A172 (cell line): ENCODE measurements at places on chromosomes 1 and 21. TPM values are rescaled to one million over a fixed set of nuclear protein-coding genes. Genes with fewer than 3 reads are reported as not detected.

The GLUL gene
- 94.3 and 117 TPM in 2 replicates for total RNA-seq

The VPS26C gene
- total RNA-seq = 68.1 and 93.2 TPM in 2 replicates

The EFNA4 gene
- total RNA-seq = 20.3 and 21.7 TPM in 2 replicates

The C1orf115 gene
- 0.74 and 1.2 TPM in 2 replicates for total RNA-seq

The XCL1 gene
- not detected in 2 replicates for total RNA-seq

The S100A7 gene
- not detected in 2 replicates for total RNA-seq

The TMEM240 gene
- total RNA-seq = not detected in 2 replicates

The CELA2A gene
- not detected in 2 replicates for total RNA-seq

The PLA2G2F gene
- total RNA-seq = not detected in 2 replicates

The S100A7A gene
- total RNA-seq = not detected in 2 replicates

The RAB3B gene
- total RNA-seq = 7.4 and 9.0 TPM in 2 replicates

The C8A gene
- total RNA-seq = not detected in 2 replicates

The ICOSLG gene
- 1.2 and 1.8 TPM in 2 replicates for total RNA-seq

The ACADM gene
- 27.6 and 33.6 TPM in 2 replicates for total RNA-seq

The PGLYRP3 gene
- not detected in 2 replicates for total RNA-seq

The CELA3B gene
- not detected in 2 replicates for total RNA-seq

The RAB25 gene
- 0.12 TPM in 1 of 2 replicates, not detected in the other for total RNA-seq

The HTR1D gene
- total RNA-seq = 4.4 and 4.6 TPM in 2 replicates

The CHIA gene
- total RNA-seq = not detected in 2 replicates

The CEP350 gene
- 30.3 and 46.0 TPM in 2 replicates for total RNA-seq

The FAM131C gene
- 1.1 and 1.8 TPM in 2 replicates for total RNA-seq

The ERG gene
- total RNA-seq = 0.05 TPM in 1 of 2 replicates, not detected in the other

The PLPPR4 gene
- total RNA-seq = 0.29 and 0.57 TPM in 2 replicates

The UBL4B gene
- 0.83 TPM in 1 of 2 replicates, not detected in the other for total RNA-seq

The ADGRB2 gene
- 11.3 and 20.9 TPM in 2 replicates for total RNA-seq

The SIM2 gene
- 0.86 and 5.1 TPM in 2 replicates for total RNA-seq

The LRRC53 gene
- total RNA-seq = not detected in 2 replicates

The TTC34 gene
- total RNA-seq = 0.07 TPM in 1 of 2 replicates, not detected in the other

The RCC2 gene
- total RNA-seq = 37.6 and 43.6 TPM in 2 replicates

The AADACL3 gene
- not detected in 2 replicates for total RNA-seq

The ZBTB21 gene
- 13.6 and 15.2 TPM in 2 replicates for total RNA-seq

The OPTC gene
- total RNA-seq = not detected in 2 replicates

The EIF4G3 gene
- 16.5 and 23.2 TPM in 2 replicates for total RNA-seq

The TCEA3 gene
- total RNA-seq = 0.89 TPM in 1 of 2 replicates, not detected in the other

The PKNOX1 gene
- total RNA-seq = 17.3 and 19.1 TPM in 2 replicates

The NOTCH2NLA gene
- total RNA-seq = 20.8 and 22.8 TPM in 2 replicates

The CYP4Z1 gene
- total RNA-seq = not detected in 2 replicates

The GOLT1A gene
- total RNA-seq = 0.19 TPM in 1 of 2 replicates, not detected in the other

The SYT14 gene
- 11.7 and 11.8 TPM in 2 replicates for total RNA-seq

The SPRR3 gene
- not detected in 2 replicates for total RNA-seq

The SERTAD4 gene
- total RNA-seq = 8.0 and 12.8 TPM in 2 replicates

The LENEP gene
- total RNA-seq = not detected in 2 replicates

The NFIA gene
- total RNA-seq = 0.22 and 0.31 TPM in 2 replicates

The GABPB2 gene
- total RNA-seq = 2.9 and 4.7 TPM in 2 replicates

The BRWD1 gene
- total RNA-seq = 40.5 and 46.9 TPM in 2 replicates

The APCS gene
- not detected in 2 replicates for total RNA-seq

The SHISAL2A gene
- total RNA-seq = not detected in 2 replicates

The LAD1 gene
- 0.67 TPM in 1 of 2 replicates, not detected in the other for total RNA-seq

The GUCA2B gene
- not detected in 2 replicates for total RNA-seq

The EXTL1 gene
- 0.17 TPM in 1 of 2 replicates, not detected in the other for total RNA-seq
